ENCODE measurements at places on chromosomes 11 and 22.
A peak's percentile ranks its signal among the peaks of the same experiment; 100 is the strongest.

DNA sequence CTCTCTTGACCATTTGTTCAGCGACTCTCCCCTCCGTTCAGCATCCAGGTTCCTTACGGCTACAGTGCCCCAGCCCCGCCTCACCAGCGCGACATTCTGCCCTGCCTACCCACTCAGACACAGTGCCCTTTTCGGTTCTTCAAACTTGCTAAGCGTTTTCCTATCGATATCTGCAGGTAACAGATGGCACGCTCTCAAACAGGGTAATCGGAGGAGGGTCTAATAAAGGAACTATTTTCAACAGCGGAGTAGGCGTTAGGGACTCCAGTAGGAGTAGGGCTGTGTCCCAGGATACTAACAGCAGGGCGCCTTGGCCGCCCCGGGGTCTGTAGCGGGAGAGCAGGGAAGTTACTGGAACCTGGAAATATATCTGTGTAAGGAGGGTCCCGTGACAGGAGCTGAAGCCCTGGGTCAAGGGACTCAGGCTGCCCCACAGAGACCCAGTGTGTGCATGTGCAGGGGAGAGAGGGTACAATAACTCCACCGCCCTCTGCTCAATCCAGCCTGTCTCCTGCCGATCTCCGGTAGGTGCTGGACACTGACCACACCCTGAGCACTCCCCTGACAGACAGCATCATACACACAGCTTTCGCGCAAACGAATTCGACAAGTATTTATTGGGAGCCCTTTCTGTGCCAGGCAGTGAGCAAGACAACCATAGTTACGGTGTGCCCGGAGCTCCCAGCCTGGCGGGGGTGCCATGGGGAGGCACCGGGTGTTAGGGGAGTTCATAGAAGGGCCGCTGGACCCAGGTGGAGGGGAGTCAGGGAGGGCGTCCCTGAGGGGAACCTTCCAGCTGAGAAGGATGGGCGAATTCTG, 2.1 kb downstream of the KLHL35 start:
- DNase-seq = no peak

GRCh38 chr11:65446446-65447277, 24.1 kb downstream of the NEAT1 start:
- peak; percentile 61 for DNase-seq

DNA sequence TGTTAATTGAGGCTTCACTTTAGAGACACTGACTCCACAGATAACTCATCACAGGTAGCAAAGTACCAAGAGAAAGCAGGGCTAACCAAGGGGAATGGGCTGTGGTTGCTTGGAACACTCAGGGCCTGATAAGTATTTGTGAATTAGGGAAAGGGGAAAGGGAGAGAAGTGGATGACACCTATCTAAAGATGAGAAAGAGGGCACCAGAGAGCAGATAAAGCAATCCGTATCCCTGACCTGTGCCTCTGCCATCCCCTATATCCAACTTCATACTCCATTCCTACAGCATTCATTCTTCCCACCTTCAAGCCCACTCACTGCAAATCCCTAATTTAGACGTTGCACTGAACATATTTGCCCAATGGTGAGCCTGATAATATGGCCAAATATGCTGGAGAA, 43.0 kb upstream of the API5 start:
- no peak for DNase-seq

DNA sequence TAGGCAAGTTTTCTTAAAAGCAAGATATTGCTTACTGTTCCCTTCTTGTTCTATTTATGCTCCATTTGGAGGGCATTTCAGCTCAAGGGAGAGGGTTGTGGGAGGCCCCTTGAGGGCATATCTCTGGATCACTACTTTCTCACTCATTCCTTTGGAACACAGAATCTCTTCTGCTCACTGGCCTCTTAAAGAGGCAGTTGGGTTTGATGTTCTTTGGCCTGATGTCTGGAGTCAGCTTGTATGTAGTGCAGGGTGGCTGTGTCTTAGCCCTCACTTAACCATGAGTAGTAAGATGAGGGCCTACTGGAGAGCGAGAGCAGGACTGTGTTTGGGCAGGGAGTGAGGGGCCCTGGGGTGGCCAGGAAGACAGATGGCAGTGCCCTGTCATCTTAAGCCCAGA, 3.6 kb downstream of the INCENP start:
- DNase-seq = no peak

GRCh38 chr22:35457729-35458546, 58.0 kb downstream of the MCM5 start:
- no peak for DNase-seq

DNA sequence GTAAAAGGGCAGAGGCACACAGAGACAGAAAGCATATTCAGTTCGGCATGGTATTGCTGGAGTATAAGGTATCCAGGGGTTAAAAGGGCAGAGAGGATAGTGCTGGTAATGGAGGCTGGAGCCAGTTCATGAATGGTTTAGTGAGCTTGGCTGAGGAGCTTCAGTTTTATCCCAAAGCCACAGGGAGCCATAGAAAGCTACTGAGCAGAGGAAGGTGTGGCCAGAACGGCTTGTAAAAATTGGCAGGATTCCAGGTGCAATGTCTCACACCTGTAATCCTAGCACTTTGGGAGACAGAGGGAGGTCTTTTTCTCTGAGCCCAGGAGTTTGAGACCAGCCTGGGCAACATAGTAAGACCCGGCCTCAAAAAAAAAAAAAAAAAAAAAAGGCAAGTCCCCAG, 186.1 kb downstream of the MYO18B start:
- no peak for DNase-seq

GRCh38 chr11:71551711-71552110, 3.5 kb downstream of the KRTAP5-9 start:
- no peak for DNase-seq

GRCh38 chr11:72838691-72839305, 24.6 kb downstream of the ATG16L2 start:
- no peak for DNase-seq

- no peak for DNase-seq
Observed at GRCh38 chr11:15841931-15842740, 514.2 kb downstream of the SOX6 start.

DNA sequence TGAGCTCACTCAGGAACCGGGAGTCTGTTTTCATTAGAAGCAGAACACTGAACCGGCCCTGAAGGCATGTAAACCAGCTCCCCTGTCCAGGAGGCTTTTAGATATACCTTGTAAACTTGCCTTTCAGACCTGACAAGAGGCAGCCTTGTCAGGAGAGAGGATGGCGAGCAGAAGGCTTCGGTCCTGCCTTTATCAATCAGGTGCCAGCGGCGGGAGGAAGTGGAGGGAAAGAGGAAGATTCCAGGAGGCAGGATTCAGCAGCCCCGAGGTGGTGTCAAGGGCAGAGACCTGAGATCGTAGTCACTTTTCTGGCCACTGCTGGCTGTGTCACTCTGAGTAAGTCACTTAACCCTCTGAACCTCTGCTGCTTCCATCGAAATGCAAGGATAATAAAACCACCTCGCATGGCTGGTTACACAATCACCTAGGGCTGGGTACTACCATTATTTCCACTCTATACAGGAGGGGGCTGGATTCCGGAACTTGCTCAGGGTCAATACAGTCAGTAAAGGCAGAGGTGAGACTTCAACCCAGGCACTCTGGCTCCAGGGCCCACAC, 181.0 kb downstream of the CHST1 start:
- DNase-seq = no peak

GRCh38 chr22:50601669-50602337, 1.2 kb downstream of the MAPK8IP2 start:
- no peak for DNase-seq

DNA sequence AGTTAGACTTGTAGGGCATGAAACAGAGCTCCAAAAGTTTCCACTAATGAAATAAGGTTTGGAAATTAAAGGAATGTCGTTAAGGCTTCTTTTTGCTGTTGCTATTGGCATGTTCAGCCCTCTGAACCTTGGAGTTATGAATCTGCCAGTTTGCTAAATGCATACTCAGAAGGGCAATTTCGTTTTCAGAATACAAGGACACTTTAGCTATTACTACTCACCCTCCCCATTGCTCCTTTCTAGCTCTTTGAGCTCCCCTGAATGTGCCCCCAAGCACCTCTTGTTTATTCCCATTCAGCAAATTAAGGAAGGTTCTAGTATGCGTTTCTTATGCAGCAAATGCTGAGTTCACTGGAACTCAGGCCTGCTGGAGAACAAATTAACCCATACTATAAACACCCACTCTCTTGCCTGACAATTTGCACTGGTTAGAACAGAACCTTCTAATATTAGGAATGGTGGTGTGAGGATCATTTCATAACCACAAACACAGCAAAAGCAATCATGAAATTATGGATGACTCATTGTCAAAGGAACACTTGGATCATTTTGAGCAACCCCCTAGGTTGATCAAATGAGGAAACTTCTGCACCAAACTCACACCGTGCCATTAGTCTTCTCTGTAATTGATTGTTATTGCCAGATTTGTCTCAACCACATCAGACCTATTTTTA, 26.2 kb upstream of the LIN7C start:
- DNase-seq = no peak
